ENCODE measurements at places on chromosomes 2 and 18.

DNA sequence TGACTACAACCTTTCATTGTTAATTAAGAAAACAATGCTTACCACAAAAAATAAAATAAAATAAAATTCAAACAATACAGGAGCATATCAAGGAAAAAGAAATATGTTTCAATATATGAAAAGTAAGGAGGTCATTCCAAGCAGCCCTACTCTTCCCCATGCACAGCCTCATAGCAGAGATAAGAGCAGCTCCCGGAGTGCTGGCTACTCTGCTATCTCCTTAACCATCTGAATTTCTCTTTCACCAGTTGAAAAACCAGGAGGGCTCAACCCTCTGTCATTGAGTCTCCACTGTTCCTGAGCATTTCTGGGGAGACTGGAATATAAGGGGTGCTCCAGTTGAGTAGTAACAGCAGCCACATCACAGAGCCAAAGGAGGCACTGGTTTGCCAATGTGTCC, 201.4 kb downstream of the TCF4 start:
- no peak for DNase-seq

DNA sequence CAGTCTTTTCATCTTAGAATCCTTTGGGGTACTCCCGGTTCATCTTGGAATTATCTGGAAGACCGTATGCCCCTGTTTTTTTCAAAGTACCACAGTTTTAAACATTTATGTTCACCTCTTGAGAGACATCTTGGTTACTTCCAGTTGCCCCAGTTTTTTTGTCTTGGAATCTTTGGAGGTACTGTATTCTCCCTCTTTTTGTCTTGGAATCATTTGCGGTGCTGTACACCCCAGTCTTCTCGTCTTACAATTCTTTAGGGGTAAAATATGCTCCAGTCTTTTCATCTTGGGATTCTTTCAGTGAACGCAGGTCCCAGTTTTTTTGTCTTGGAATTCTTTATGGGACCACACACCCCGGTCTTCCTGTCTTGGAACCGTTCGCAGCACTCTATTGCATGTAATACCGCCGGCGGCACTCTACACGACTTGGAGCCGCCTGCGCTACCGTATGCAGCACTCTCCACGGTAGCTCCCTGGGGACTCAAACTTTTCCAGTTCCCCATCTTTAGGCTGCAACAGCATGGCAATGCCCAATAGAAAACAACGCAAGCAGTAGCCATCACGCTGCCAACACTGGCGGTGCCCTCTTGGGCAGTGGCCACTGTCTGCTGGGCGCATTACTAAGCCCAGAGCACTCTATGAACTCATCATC, 21.2 kb upstream of the ZDBF2 start:
- DNase-seq, result no peak

- DNase-seq, result no peak
Measured at GRCh38 chr18:74604361-74604760, 6.7 kb downstream of the ZNF407 start.

DNA sequence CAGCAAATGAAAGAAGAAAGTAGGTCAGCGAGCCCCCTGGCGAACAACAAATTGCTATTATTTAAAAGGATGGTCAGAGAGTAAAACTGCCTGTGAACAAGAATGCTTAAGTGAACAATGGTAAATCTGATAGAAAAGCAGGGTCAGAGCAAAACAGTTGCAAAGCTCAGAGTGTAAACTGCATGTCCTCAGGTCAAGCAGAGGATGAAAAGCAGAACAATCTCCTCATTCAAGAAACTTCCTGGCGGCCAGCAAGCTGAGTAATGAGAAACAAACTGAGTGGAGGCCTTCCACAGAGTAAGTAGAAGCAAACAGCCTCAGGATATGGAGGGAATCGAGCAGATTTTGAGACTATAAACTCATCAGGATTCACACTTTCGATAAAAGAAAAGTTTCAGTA, 117.9 kb downstream of the PPP1R1C start:
- DNase-seq, result no peak

GRCh38 chr2:201100497-201100896, 15.5 kb upstream of the CFLAR start:
- no peak for DNase-seq

DNA sequence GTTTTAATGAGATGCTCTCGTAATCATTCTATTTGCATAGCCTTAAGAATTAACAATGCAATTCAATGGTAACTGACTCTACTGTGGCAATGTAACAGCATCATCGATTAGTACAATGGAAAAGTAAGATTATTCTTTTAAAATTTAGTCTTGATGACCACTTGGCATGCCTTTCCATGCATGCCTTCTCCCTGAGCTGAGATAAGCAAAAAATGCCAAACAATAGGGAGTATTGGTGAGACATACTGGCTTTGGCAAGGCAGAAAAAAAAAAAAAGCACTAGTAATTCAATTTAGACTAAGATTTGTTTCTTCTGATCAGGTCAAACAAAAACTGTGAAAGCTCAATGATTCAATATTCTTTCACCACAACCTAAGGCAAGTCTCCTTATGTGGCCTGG, 110.8 kb upstream of the TRIB2 start:
- no peak for DNase-seq
